Naive thymus-derived CD8-positive, alpha-beta T cell (primary cell): ENCODE measurements at places on chromosomes 1 and 21. TPM values are rescaled to one million over a fixed set of nuclear protein-coding genes. Genes with fewer than 3 reads are reported as not detected.
A peak's percentile ranks its signal among the peaks of the same experiment; 100 is the strongest.

Gene COL6A1
- total RNA-seq: 19.4 TPM

Gene GSTM1
- 0.38 TPM for total RNA-seq

Gene RNU1-1
- 3,449 TPM for total RNA-seq

GRCh38 chr21:33388188-33388587, 15.0 kb upstream of the IFNGR2 start:
- DNase-seq: no peak
- H3K27ac ChIP-seq: no peak overlapping the region
- H3K4me3 ChIP-seq: no peak overlapping the region

Gene TEX38
- total RNA-seq: not detected

Gene IVL
- not detected for total RNA-seq

DNA sequence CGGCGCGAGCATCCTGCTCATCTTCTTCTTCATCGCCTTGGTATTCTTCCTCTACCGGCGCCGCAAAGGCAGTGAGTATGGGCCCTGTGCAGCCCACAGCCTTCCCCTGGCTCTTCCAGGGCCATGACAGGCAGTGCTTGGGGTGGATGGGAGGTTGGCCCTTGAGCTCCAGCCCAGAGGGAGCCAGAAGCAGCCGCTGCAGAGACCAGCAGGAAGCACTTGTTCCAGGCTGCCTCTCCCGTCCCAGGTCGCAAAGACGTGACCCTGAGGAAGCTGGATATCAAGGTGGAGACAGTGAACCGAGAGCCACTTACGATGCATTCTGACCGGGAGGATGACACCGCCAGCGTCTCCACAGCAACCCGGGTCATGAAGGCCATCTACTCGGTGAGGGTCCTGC, 87.3 kb upstream of the CD1D start:
- no peak for DNase-seq
- H3K4me3 ChIP-seq: no peak overlapping the region
- H3K27ac ChIP-seq: no peak overlapping the region
- H3K27me3 ChIP-seq: peaks cover 10% of the 10 kb centered on the region

Gene CATSPERE
- total RNA-seq: 2.4 TPM

Gene TMCC2
- 4.7 TPM for total RNA-seq

DNA sequence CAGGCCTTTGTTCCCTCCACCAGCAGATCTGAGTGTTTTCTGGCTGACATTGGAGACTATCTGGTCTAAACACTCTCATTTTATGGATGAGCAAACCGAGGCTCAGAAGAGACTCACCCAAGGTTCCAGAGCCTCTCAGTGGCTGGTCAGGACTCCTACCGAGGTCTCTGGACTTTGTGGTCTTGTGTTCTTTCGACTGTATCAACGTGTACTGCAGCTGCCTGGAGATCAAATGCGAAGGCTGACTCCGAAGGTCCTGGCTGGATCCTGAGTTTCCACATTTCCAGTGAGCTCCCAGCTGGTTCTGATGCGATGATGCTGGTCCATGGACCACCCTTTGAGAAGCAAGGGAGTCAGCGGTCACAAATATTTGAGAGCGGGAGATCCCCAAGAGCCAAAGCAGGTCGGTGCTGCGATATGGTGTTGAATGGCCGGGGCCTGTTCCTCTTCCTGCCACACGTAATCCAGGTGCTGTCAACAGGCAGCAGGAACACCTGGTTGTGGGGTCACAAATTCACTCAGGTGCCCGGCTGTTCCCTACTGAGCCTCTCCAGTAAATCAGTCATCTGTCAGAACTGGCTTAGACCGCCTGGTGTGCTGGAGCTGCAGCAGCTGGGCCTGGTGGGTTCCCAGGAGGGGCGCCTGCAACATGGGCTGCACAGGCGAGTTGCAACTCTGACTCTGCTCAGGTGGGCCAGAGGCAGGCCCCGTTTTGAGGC, 94.8 kb upstream of the USP24 start:
- no peak overlapping the region for H3K4me3 ChIP-seq
- H3K27ac ChIP-seq: no peak overlapping the region
- no peaks in the 10 kb centered on the region for H3K27me3 ChIP-seq
- no peaks in the 10 kb centered on the region for H3K4me1 ChIP-seq
- no peak for DNase-seq

DNA sequence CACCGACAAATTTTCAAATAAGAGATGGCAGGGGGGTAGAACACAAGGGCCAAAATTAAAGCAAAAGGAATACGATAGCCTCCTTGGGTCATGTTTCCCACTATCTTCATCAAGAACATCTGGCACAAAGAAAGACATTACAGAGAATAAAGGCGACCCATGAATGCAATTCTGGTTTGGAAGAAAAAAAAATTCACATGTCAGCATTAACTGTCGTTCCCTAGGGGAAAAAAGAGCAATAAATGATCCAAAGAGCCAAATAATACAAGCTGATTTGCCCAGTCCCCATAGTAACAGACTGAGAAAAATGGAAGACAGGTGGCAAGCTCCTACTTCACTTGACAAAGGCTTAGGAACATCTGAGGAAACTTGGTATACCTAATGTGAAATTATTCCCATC, 4.5 kb downstream of the STIL start:
- no peak for DNase-seq
- no peaks in the 10 kb centered on the region for H3K36me3 ChIP-seq
- peaks cover 13% of the 10 kb centered on the region for H3K4me1 ChIP-seq
- no peak overlapping the region for H3K27ac ChIP-seq
- no peak overlapping the region for H3K4me3 ChIP-seq

Gene MATN1
- total RNA-seq: 0.96 TPM

Gene COQ8A
- total RNA-seq: 77.9 TPM

GRCh38 chr1:89545264-89546038, 20.8 kb downstream of the LRRC8B start:
- H3K4me1 ChIP-seq: peaks cover 72% of the 10 kb centered on the region
- H3K27ac ChIP-seq: no peak overlapping the region
- no peak for DNase-seq
- no peaks in the 10 kb centered on the region for H3K27me3 ChIP-seq
- no peak overlapping the region for H3K4me3 ChIP-seq

GRCh38 chr1:78665809-78666208, 16.2 kb downstream of the IFI44 start:
- no peak overlapping the region for H3K4me3 ChIP-seq
- DNase-seq: no peak
- peak overlapping the region; percentile 41 for H3K27ac ChIP-seq
- H3K27me3 ChIP-seq: no peaks in the 10 kb centered on the region
- no peaks in the 10 kb centered on the region for H3K4me1 ChIP-seq
- H3K36me3 ChIP-seq: peaks cover 31% of the 10 kb centered on the region

DNA sequence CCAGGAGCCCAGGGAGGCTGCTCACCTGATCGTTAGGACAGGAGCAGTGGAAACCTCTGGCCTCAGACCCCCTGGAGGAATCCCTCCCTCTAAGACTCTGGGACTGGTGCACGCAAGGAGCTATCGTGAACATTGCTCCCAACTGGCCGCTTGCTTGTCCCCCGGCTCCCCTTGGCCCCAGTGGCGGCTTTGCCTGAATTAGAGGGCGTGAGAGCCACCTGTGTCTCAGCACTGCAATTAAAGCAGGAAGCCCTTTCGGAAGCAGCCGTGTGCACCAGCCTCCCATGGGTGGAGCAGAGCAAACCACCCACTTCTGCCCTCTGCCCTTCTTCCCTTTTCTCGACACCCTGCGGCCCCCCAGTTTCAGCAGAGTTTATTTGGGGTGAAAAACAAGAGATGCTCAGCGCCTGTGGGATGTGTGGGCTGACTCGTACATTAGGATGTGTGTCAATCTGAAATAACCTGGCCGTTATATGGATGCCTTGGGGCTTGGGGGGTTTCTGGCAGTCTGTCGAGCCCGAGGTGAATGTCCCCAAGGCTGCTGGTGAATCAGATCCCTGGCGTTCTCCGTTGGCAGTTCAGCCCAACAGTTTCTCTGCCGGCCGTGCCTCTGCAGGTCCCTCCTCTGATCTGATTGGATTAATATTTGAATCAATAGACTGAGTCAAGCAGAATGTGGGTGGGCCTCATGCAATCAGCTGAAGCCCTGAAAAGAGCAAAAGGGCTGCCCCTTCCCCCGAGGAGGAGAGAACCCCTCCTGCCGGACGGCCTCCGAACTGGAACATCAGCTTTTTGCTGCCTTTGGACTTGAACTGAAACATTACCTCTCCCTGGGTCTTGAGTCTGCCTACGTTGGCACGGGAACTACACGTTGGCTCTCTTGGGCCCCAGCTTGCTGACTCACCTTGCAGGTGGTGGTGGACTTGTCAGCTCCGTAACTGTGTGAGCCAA, 7.3 kb upstream of the UMODL1 start:
- peak overlapping the region; percentile 97 for H3K4me3 ChIP-seq
- H3K36me3 ChIP-seq: no peaks in the 10 kb centered on the region
- H3K27me3 ChIP-seq: no peaks in the 10 kb centered on the region
- peak overlapping the region; percentile 98 for H3K27ac ChIP-seq

DNA sequence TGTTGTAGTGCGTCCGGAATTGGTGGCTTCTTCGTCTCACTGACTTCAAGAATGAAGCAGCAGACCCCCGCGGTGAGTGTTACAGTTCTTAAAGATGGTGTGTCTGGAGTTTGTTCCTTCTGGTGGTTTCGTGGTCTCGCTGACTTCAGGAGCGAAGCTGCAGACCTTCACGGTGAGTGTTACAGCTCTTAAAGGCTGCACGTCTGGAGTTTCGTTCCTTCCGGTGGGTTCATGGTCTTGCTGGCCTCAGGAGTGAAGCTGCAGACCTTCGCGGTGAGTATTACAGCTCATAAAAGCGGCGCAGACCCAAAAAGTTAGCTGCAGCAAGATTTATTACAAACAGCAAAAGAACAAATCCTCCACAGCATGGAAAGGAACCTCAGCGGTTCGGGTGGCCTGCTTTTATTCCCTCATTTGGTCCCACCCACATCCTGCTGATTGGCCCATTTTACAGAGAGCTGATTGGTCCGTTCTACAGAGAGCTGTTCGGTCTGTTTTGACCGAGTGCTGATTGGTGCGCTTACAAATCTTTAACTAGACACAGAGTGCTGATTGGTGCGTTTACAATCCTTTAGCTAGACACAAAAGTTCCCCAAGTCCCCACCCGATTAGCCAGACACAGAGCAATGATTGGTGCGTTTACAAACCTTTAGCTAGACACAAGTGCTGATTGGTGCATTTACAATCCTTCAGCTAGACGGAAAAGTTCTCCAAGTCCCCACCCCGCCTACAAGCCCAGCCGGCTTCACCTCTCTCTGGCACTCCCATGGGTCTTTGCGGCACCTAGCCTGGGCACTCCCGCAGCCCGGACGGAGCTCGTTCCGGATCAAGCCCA, 49.6 kb upstream of the KRTAP19-8 start:
- peaks cover 11% of the 10 kb centered on the region for H3K27me3 ChIP-seq
- H3K27ac ChIP-seq: no peak overlapping the region
- DNase-seq: no peak
- no peak overlapping the region for H3K4me3 ChIP-seq

- H3K27me3 ChIP-seq: peaks cover 1% of the 10 kb centered on the region
- no peaks in the 10 kb centered on the region for H3K4me1 ChIP-seq
- no peaks in the 10 kb centered on the region for H3K36me3 ChIP-seq
- no peak overlapping the region for H3K4me3 ChIP-seq
Observed at GRCh38 chr1:46819335-46819734, 20.5 kb downstream of the CYP4B1 start.

- H3K27ac ChIP-seq: no peak overlapping the region
- no peak for DNase-seq
- H3K4me1 ChIP-seq: no peaks in the 10 kb centered on the region
- peaks cover 18% of the 10 kb centered on the region for H3K27me3 ChIP-seq
Observed at GRCh38 chr1:18527921-18528320, 47.2 kb downstream of the KLHDC7A start.

- no peaks in the 10 kb centered on the region for H3K27me3 ChIP-seq
- no peak overlapping the region for H3K4me3 ChIP-seq
- H3K36me3 ChIP-seq: no peaks in the 10 kb centered on the region
Observed at GRCh38 chr1:147504801-147505311, 36.4 kb upstream of the BCL9 start.

Gene AGT
- total RNA-seq: not detected

DNA sequence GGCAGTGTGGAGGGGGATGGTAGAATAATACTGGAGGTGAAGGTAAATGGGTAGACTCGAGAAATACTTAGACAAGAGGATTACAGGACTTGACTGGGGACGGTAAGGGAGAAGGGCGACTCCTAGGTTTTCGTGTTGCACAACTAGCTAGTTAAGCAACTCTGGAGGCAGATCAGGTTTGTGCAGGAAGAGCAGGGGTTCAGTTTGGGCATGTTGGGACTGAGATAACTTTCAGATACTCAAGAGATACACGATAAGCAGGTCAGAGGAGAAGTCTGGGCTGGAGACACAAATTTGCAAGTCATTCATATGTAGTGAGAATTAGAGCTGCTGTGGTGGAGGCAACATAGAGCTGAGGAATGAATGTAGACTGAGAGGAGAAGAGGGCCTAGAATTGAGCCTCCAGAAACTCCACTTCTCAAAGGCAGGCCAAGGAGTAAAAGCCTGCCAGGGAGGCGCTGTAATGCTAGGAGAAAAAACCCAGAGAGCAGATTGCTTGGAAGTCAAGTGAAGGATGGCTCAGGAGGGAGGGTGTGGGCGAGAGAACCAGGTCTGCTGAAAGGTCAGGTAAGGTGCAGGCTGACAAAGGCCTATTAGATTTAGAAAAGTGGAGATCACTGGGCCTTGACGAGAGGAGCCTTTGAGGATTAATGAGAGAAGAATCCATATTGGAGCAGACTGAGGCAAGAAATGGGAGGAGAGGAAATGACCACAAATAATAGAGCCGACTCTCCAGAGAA, 20.8 kb downstream of the MAB21L3 start:
- H3K4me1 ChIP-seq: peaks cover 35% of the 10 kb centered on the region
- no peak overlapping the region for H3K27ac ChIP-seq
- no peaks in the 10 kb centered on the region for H3K27me3 ChIP-seq
- H3K4me3 ChIP-seq: no peak overlapping the region
- no peaks in the 10 kb centered on the region for H3K36me3 ChIP-seq
- no peak for DNase-seq

- no peaks in the 10 kb centered on the region for H3K36me3 ChIP-seq
- no peak overlapping the region for H3K4me3 ChIP-seq
- no peak overlapping the region for H3K27ac ChIP-seq
- peaks cover 43% of the 10 kb centered on the region for H3K4me1 ChIP-seq
Observed at GRCh38 chr1:6007318-6008083, 15.3 kb upstream of the NPHP4 start.

DNA sequence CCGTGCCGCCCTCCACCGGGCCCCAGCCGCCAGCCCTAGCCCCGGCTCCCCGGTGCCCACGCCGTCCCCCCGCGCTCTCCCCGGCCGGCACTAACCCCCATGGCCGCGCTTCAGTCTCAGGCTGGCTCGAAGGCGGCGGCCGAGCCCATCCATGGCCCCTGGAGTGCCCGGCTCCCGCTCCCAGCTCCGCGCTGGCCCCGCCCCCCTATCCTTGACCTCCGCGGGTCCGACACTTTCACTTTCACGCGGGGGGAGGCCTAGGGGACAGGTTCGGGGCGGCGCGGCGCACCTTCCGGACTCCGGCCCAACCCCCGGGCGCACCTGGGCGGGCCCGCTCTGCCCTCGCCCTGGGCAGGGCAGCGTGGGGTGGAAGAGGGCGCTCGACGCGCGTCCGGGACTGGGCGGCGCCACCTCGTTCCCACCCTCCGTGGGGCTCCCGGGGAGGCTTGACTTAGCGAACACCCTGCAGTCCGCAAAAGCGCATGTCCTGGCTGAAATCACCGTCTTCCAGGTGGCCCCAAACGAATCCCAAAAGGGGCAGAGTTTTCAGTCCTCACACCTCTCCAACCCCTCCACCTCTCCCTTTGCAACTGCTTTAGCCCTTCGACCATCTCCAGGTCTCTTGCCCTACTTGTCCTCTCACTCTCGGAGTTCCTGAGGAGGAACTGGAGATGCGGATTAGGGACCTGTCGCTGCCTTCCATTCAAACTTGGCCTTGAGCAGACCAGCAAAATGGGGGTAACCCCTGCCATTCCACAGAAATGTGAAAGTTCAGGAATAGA, 3.9 kb upstream of the DENND2D start:
- no peaks in the 10 kb centered on the region for H3K27me3 ChIP-seq
- H3K4me3 ChIP-seq: peak overlapping the region; percentile 100
- H3K4me1 ChIP-seq: peaks cover 89% of the 10 kb centered on the region

GRCh38 chr1:90074970-90075391, 80.1 kb downstream of the ZNF326 start:
- no peak overlapping the region for H3K27ac ChIP-seq
- H3K36me3 ChIP-seq: no peaks in the 10 kb centered on the region
- H3K4me3 ChIP-seq: no peak overlapping the region
- H3K4me1 ChIP-seq: peaks cover 2% of the 10 kb centered on the region
- peaks cover 11% of the 10 kb centered on the region for H3K27me3 ChIP-seq
